ENCODE measurements at places on chromosomes 13 and 19. TPM values are rescaled to one million over a fixed set of nuclear protein-coding genes. Genes with fewer than 3 reads are reported as not detected.
A peak's percentile ranks its signal among the peaks of the same experiment; 100 is the strongest.

Gene CEACAM4
- not detected for total RNA-seq

DNA sequence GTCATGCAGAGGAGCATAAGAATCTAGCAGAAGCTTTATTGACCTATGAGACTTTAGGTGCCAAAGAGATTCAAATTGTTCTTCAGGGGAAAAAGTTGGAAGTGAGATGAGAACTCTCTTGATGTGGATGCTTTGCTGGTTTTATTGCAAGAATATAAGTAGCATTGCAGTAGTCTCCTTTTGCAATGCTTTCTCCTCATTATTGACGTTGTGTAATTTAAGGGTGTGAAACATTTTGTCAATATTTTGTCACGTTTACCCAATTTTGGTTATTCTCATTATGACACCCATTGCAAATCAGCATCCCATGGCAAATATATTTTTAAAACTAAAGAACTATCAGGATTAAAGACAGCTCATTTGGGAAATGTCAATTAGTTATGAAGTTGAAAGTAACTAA lies 11.9 kb upstream of the LILRB5 start:
- no peak overlapping the region for H3K4me3 ChIP-seq
- H3K36me3 ChIP-seq: no peaks in the 10 kb centered on the region
- DNase-seq: no peak
- H3K27ac ChIP-seq: no peak overlapping the region
- H3K27me3 ChIP-seq: peaks cover 15% of the 10 kb centered on the region

- H3K4me3 ChIP-seq: no peak overlapping the region
- peaks cover 24% of the 10 kb centered on the region for H3K4me1 ChIP-seq
- H3K27me3 ChIP-seq: no peaks in the 10 kb centered on the region
- peaks cover 2% of the 10 kb centered on the region for H3K36me3 ChIP-seq
- H3K27ac ChIP-seq: peak overlapping the region; percentile 89
Observed at GRCh38 chr13:74134777-74135325, 647 bp upstream of the KLF12 start.

DNA sequence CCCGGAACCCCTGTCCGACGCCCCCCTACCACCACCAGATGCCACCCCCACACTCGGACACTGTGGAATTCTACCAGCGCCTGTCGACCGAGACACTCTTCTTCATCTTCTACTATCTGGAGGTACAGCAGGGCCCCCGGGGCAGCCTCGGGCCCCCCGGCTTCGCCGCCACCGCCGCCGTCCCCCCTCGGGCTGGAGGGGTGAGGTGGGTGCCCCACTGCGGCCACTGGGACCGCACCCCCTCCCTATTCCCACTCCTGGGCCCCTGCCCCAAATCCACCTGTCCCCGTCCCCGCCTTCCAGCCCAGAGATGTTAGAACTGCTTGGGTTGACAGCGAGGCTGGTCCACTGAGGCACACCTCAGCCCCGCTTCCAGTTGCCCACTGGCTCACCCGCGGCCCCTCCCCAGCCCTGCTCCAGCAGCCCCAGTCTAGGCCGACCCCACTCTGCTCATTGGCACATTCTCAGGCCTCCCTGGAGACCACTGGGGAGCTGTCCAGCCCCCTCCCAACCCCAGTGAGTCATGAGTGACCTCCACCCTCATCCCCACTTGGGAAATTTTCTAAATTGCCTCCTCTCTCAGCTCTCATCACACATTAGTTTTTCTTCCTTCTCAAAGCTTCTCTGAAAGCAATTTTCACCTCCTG lies 6.5 kb downstream of the LENG1 start:
- peak overlapping the region; percentile 63 for H3K27ac ChIP-seq
- peaks cover 47% of the 10 kb centered on the region for H3K36me3 ChIP-seq
- no peak for DNase-seq
- no peak overlapping the region for H3K4me3 ChIP-seq
- H3K4me1 ChIP-seq: peaks cover 25% of the 10 kb centered on the region

DNA sequence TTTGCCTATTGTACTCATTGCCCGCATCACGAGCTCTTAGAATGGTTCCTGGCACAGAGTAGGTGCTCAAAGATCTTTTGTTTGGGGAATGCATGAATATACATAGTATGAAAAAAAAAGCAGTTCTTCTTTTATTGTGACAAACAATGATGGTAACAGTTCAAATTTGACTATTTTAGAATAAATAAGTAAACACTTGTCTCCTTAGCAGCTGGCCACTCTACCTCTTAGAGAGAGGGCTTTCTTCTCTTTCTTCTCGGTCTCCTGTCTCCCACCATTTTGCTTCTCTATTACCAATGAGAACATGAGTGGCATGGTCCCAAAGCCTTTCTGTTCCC lies 639 bp upstream of the SLAIN1 start:
- H3K4me1 ChIP-seq: peaks cover 31% of the 10 kb centered on the region
- H3K4me3 ChIP-seq: peak overlapping the region; percentile 68
- DNase-seq: no peak
- H3K36me3 ChIP-seq: peaks cover 1% of the 10 kb centered on the region

DNA sequence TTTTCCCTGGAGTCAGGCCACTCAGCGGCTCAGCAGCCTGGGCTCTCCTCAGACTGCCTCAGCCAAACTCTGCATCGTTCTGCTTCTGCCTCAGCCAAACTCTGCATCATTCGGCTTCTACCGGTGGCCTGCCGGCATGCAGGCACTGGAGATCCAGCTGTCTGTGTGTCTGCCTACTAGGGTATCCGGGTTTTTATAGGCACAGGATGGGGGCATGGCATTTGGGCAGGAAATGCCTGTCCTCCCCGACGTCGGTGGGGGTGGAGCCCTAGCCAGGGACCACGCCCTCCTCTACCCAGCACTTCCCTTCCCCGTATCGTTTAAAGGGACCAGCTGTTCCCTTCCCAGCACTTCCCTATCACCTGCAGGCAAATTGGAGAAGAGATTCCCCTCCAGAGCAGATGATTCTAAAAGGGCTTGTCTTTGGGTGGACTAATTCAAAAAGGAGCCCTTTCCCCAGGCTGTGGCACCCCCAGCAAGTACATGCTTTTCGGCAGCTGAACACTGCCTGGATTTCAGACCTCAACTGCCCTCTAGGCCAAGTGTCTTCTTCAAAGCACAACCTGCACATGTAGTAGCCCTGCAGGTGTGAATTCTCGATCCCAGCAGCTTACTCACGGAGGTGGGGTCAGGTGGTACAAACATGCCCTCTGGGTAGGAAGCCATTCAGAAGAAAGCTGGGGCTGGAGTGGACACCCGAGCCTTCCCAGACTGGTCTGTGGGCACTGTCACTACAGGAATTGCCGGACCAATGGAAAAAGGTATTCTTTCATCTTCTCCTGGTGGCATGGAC lies 25.4 kb upstream of the GPR12 start:
- peaks cover 15% of the 10 kb centered on the region for H3K4me1 ChIP-seq
- H3K36me3 ChIP-seq: no peaks in the 10 kb centered on the region
- H3K4me3 ChIP-seq: peak overlapping the region; percentile 73
- H3K27me3 ChIP-seq: no peaks in the 10 kb centered on the region
- peak; percentile 73 for DNase-seq

Gene OR7A5
- total RNA-seq: not detected

DNA sequence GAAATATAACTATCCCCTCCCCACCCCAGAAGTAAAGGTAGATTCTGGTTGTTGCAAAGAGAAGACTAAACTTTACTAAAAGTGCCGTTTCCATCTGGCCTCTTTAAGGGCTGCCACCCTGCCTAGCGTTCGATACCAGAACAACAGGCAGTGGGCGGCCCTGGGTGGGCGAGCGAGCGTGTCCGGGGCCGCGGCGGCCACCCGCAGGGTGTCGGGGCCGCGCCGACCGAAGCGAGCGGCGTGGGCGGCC lies 2.6 kb downstream of the FGF9 start:
- peaks cover 36% of the 10 kb centered on the region for H3K4me1 ChIP-seq
- DNase-seq: peak; percentile 51
- H3K36me3 ChIP-seq: no peaks in the 10 kb centered on the region
- no peak overlapping the region for H3K27ac ChIP-seq
- H3K27me3 ChIP-seq: peaks cover 43% of the 10 kb centered on the region

- peaks cover 18% of the 10 kb centered on the region for H3K4me1 ChIP-seq
- no peaks in the 10 kb centered on the region for H3K27me3 ChIP-seq
- peak; percentile 57 for DNase-seq
- no peak overlapping the region for H3K27ac ChIP-seq
- H3K36me3 ChIP-seq: no peaks in the 10 kb centered on the region
- no peak overlapping the region for H3K4me3 ChIP-seq
Observed at GRCh38 chr13:73223372-73223781, 164.6 kb downstream of the KLF5 start.

All from activated CD8-positive, alpha-beta T cell treated with anti-CD3 and anti-CD28 coated beads for 36 hours (primary cell).